ENCODE measurements at places on chromosomes 2 and 18. TPM values are rescaled to one million over a fixed set of nuclear protein-coding genes. Genes with fewer than 3 reads are reported as not detected.
A peak's percentile ranks its signal among the peaks of the same experiment; 100 is the strongest.

The POTEJ gene
- polyA plus RNA-seq: 0.06 TPM

- DNase-seq: no peak
Measured at GRCh38 chr2:198483051-198483450, 678.7 kb downstream of the PLCL1 start.

- no peak for DNase-seq
Measured at GRCh38 chr2:4278392-4278791, 575.0 kb downstream of the DCDC2C start.

The CFC1 gene
- polyA plus RNA-seq: not detected

GRCh38 chr2:7515327-7515726, 598.1 kb downstream of the RNF144A start:
- no peak for DNase-seq

- DNase-seq: peak; percentile 23
Measured at GRCh38 chr18:59822612-59823550, 76.9 kb upstream of the PMAIP1 start.

DNA sequence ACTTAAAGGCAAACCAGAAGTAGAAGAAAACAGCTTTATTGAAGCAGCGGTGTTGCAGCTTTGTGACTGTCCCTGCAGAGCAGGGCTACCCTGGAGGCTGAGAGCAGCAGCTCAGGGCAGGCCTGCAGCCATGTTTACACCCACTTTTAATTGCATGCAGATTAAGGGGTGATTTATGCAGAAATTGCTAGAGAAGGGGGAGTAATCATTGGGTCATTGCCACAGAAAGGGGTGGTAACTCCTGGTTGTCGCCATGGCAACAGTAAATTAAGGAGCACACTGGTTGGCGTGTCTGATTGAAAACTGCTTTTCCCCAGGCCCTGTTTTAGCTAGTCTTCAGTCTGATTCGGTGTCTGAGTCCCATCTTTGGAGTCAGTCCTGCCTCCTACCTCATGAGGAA, 195.4 kb upstream of the HDAC4 start:
- DNase-seq: no peak

The TCF7L1 gene
- polyA plus RNA-seq: 36.3 TPM

The ACTG2 gene
- 5.3 TPM for polyA plus RNA-seq

- no peak for DNase-seq
Measured at GRCh38 chr2:143704451-143705106, 575.4 kb downstream of the ARHGAP15 start.

DNA sequence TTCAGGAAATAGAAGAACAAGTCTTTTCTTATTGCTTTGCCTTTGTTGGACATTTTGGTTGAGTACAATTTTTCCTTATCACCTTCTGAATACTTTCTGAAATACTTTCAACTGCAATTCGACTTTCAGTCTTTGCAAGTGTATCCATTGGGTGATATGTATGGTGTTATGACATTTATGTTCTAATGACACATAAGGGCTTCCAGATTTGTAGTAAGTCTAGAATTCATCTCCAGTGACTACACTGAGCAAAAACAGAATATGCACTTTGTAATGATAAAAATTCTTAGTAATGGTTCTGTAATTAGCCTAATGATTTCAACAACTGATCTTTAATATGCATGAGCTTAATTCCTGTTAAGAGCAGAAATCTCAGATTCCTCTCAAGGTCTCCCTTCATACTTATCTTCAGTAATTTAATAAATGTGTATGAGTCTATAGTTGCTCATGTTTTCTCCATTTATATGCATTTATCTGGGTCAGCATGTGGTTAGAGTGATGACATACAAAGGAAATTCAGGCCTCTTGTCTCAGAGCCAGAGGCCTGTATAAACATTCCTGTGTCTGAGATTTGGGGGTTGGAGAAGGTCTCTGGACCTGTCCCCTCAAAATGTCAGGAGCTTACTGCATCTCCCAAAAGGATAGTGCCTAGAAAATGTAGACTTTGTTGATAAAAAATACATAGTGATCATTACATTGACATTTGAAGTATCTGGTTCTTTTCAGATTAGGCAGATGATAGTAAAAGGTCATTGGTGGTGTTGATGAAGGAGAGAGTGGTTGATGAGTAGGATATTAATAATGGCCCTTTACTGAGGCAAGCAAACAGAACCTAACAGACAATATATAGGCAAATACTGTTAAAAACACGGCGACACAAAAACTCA, 114.9 kb downstream of the QPCT start:
- DNase-seq: no peak

GRCh38 chr2:43305012-43305411, 78.6 kb upstream of the ZFP36L2 start:
- DNase-seq: peak; percentile 54

- DNase-seq: no peak
Measured at GRCh38 chr2:224208007-224208406, 168.9 kb upstream of the SERPINE2 start.

The DDX18 gene
- 41.9 TPM for polyA plus RNA-seq

The KCNF1 gene
- 3.7 TPM for polyA plus RNA-seq

GRCh38 chr18:24657444-24657842, 197.0 kb downstream of the HRH4 start:
- no peak for DNase-seq

GRCh38 chr2:205387350-205388055, 294.8 kb upstream of the NRP2 start:
- no peak for DNase-seq

- DNase-seq: peak; percentile 33
Measured at GRCh38 chr2:3839476-3839875, 136.1 kb downstream of the DCDC2C start.

DNA sequence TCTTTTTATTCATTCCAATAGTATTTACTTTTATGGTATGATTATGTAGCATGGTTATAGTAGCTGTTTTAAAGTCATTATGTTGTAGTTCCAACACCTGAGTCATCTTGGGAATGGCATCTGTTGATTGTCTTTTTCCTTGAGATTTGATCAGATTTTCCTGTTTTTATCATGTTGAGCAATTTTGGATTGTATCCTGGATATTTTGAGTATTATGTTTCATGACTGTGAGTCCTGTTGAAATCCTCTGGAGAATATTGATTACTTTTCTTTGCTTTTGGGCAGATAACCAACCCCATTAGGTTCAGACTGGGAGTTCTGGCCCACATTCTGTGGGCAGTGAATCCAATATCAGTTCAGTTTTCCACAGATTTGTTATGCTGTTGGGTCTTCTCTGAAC, 163.2 kb upstream of the SPRED2 start:
- DNase-seq: peak; percentile 23

- no peak for DNase-seq
Measured at GRCh38 chr2:223084873-223085272, 32.9 kb downstream of the KCNE4 start.

- DNase-seq: no peak
Measured at GRCh38 chr2:240527153-240527750, 30.5 kb downstream of the ANKMY1 start.

The TTN gene
- polyA plus RNA-seq: 337 TPM
